Stimulated activated CD8-positive, alpha-beta memory T cell treated with anti-CD3 and anti-CD28 coated beads, Interleukin-4, amount 100 ng/mL, for 4 hours (primary cell): ENCODE measurements at places on chromosomes 12 and 14.

DNA sequence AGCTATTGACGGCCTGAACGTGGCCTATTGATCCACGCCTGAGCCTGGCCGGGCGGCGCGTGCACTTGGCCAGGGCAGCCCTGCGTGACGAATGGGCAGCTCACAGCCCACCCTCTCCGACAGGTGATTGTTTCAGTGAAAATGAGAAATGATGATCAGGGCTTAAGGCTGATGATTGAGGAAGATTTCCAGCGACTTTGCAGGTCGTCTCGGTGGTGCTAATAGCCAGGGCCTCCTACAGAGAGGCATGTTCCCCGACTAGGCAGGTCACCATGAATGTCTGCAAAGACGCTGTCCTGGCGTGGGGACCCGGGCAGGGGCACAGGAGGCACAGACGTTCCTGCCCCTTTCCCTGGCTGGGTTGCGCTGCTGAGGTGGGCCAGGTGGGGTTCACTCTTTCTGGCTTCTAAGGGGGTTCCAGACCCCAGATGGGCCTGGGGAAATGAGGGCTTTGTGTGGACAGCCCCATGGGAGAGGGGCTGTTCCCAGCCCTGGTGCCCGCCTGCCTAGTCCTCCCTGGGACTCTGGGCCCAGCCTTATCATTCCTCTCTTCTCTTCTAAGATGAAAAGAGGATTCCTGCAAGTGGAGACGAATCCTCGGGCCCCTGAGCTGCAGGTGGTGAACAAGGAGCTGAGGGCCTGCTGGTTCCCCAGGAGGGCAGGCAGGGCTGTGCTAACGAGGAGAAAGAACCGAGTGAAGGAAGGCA lies 157.4 kb downstream of the KIF26A start:
- DNase-seq, result no peak

DNA sequence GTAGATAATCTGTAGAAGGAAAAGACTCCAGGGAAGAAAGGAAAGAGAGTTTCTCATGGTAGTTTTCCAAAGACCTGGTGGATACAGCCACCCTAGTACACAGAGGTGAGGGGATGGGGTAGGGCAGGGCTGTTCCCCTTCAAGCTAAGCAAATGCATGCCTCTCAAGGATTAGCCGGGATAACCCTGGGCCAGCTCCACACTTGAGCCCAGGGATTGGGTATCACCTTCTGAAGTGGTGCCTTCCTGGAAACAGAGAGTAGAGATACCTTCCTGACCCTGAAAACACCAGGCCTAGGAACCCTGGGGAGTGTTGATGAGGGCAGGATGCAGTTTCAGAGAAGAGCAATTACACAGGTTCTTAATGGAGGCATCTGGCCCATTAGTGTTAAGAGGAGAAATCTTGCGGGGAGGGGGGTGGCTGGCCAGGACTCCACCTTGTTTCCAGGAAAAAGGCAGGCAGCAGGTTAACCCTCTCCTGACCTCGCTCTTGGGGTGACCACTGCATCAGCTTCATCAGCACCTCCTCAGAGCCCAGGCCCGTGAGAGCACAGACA lies 106.9 kb upstream of the TMEM233 start:
- DNase-seq, result no peak

GRCh38 chr12:120710805-120711296 lies 593 bp downstream of the UNC119B start:
- no peak for DNase-seq

DNA sequence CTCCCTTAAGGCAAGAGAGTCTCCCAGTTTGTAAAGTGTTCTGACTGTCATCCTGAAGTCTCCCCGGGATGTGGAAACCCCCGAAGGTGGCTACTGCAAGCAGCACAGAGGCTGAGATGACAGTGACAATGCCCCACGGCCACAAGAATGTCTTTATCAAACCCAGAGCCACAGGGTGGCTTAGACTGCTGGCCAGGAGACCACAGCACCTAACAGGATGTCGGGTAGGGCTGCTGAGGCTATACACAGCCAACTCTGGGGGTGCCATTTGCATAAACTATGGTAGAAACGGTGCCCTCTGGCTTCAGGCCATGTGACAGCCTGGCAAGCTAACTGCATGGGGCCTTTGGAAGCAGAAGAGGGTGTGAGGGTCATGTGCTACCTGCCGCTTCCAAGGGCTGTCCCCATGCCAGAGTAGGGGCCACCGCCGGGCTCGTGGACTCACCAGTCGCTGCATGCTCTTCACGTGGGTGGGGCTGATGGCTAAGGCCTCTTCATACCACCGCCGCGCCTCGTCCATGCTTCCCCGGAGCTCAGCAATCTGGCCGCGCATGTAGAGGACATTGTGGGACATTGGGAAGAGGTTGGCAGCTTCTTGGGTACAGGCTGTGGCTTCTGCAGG lies 180.9 kb downstream of the CALM1 start:
- no peak for DNase-seq

- no peak for DNase-seq
These were observed 23.2 kb upstream of the APOF start for GRCh38 chr12:56385873-56386272.

DNA sequence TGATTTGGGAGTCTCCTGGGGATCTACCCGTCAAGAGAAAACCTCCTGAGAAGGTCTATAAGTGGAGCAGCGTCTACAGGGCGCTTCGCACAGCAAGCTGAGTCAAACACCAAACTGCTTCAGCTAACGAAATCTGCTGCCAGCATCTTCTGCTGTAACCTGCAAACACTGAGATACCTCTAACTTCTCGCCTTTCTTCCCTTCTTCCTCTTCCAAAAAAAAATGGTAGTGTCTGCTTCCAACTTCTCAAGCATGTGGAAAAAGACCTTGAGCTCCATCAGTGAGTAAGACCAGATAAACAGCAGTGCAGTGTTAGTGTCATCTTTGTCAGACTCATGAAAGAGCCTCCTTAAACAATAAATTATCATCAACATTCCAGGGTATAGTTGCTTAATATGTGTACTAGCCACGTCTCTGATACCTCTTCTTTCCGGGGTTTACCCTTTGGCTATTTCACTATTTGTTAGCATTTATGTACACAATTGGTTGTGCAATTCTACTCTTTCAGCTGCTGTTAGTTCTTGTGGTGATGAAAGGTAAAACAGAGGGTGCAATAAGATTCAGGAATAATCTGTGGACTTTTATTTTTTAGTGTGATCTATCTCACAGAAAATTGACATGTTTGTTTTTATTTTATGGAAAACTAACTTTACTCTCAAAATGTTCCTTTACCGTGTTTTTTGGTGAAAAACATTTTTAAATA lies 81.6 kb downstream of the LLPH start:
- DNase-seq, result no peak

DNA sequence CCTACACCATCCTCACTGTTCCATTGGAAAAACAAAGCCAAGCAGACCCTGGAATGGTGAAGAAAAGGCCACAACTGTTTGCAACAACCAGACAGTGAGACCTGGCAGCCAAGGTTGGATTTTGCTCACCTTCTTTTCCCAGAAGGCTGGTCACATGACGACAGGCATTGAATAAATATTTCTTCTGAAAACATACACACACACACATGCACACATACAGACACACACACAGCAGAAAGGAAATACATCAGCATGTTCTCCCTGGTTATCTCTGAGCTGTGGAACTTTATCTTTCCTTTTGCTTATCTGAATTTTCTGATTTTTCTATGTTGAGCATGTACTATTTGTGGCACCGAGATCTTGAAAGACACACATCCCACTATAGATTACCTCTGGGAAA lies 38.0 kb upstream of the CCDC60 start:
- DNase-seq, result no peak

DNA sequence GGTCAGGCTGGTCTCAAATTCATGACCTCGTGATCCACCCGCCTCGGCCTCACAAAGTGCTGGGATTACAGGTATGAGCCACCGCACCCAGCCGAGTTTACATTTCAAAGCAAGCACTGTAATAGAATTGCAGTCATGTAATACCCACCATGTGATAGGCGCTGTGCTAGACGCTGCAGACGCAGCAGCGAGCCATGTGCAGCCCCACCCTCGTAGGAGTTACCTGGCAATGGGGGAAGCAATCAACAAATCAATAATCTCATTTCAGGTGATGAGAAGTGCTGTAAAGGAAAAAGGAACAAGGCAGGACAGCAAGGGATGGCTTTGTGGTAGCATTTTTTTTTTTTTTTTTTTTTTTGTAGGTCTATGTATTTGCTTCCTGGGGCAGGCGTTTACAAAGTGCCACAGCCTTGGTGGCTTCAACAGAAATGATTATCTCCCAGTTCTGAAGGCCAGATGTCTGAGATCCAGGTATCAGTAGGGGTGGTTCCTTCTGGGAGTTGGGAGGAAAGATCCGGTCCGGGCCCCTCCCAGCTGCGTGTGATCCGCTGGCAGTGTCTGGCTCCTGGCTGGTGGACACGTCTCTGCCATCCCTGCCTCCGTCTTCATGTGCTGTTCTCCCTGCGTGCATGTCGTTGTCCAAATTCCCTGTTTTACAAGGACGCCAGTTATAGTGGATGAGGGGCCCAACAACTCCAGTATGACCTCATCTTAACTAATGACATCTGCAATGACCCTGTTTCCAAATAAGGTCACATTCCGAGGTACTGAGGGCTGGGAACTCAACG lies 72.8 kb downstream of the TNFAIP2 start:
- DNase-seq, result no peak

DNA sequence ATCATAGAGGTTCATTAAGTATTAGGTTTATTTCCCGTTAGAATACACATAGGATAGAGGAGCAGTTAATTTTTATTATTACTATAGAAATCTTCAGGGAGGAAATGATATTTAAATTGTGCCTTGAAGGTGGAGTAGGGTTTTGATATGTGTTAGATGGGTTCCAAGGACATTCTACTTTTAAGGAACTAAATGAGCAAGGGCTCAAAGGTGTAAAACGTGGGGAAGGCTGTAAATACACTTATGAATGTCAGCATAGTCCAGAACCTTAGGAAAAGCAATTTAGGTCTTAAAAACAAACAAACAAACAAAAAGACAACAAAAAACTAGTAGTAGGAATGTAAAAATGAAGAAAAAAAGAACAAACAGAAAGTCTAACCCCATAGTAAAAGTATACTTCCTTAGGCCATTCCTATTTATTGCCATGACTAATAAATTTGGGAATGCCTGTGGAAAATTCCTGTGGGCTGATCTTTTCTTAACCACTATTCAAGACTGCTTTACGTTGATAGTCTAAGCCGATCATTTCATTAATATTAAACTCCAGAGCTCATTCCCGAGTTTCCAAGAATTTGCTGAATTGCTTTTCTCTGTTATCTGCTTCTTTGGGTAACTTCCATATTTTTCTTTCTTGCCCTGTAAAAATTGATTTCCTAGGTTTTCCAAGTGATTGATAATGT lies 180.3 kb downstream of the RAD51B start:
- DNase-seq, result no peak
